ENCODE measurements at places on chromosomes 16 and 17.

- no peak for DNase-seq
These were observed 10.6 kb upstream of the AATK start for GRCh38 chr17:81176666-81177065.

GRCh38 chr16:21101631-21102420 lies 48.8 kb downstream of the DNAH3 start:
- no peak for DNase-seq

- DNase-seq = no peak
These were observed 10.2 kb downstream of the MFSD6L start for GRCh38 chr17:8788998-8789397.

DNA sequence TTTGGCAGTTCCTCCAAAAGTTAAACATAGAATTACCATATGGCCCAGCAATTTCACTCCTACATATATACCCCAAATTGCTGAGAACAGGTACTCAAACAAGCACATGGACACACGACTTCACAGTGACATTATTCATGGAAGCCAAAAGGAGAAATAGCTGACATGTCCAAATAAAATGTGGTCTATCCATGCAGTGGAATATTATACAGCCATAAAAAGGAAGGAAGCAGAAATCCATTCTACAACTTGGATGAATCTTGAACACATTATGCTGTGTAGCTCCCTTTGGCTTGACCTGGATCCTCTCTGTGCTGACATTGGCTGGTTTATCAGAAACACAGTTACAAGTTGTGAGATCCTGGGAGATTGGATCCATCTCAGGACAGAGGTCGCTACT lies 370.9 kb upstream of the EEF2KMT start:
- DNase-seq = no peak

GRCh38 chr17:48834973-48835372 lies 4.1 kb downstream of the CALCOCO2 start:
- no peak for DNase-seq

DNA sequence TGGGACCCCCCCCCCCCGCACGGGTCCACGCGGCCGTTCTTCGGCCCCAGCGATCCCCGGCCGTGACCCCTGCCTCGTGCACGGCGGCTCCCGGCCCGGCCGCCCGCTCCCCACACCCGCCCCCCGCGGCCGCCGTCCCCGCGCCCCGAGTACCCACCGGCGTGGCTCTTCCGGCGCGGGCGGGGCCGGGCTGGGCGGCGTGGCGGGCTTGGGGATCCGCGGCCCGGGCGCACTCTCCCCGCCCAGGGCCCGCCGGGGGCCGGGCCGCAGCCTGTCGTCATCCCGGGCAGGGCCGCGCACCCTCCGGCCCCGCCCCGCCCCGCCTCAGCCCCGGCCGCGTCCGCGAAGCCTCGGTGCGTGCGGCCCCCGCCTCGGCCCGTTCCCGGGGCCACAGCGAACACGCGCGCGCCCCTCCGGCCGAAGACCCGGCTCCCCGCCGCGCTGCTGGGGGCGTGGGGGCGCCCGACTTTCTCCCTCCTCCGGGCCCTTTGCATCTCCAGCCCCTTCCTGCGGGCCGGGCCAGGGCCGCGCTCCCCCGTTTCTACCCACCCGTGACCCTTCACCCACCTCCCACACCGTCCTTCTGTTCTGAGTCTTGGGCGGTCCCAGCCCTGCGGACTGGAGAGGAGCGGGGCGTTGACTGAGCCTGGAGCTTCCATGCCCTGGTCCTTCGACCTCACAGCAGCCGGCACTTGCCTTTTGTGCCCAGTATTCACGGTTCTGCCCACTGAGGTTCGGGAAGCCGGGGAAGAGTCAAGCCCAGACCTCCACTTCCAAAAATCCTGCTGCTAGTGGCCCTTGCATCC lies 840 bp downstream of the MYO1C start:
- DNase-seq = peak; percentile 83

DNA sequence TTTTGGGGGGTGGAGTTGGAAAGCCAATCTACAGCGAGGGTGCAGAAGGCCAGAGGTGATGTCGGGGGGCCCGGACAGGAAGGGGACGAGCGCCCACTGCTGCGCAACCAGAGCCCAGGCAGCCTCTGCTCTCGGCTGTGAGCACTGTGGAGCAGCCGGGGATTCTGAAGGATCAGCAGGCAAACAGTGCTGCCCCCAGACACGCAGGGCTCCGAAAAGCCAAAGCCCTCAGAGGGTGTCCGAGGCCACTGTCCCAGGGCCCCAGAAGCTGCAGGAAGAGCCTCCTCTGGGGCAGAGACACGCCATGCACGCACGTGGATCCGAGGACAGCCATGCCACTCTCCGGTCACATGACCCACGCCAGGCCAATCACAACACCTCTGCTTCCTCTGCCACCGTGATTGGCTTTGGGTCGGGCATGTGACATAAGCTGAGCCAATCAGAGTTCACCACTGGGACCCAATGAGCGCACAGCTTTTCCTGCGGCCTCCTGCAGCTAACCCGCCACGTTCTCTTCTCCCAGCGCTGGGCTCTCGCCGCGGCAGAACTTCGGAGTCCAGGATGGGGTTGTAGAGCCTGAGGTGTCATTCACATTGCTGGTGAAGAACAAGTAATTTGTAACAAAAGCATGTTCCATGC lies 40.7 kb downstream of the ACTG1 start:
- DNase-seq = no peak

GRCh38 chr17:2061441-2061958 lies 6.6 kb downstream of the HIC1 start:
- DNase-seq = no peak

DNA sequence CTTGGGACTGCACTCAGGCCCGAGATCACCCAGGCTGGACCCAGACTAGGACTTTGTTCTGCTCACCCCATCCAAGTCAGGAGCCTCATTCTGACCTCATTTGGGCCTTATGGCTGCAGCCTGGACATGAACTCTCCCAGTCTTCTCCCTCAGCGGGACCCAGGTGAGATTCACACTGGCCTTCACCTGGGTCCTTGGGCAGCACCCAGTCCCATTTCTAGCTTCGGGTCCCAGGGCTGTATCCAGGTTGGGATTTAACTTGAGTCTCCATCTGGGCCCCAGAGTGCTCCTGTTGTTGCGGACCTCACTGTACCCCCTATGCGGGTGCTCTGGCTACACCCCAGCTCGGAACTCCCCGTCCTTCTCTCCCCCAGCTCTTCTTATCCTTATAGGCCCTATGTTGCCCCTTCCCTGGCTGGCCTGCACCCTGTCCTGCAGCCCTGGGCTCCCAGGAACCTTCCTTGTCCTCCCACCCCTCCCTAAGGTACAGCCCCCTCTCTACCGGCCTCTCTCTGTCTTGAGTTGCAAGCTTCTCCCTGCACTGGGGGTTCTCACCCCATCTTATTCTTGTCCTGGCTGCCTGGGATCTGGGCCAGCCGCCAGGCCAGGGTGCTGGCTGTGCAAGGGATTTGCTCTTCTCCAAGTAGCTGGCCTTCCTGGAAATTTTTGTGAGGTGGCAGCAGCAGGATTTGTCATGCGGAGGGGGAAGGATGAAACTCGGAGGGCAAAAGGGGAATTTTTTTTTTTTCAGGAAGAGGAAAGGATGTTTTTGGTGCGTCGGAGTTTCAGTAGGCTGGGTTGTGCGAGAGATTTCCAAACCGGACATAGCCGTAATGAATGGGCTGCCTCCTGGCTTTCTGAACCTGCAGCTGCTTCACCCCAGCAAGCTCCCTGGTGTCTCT lies 904 bp downstream of the MAP2K3 start:
- DNase-seq = no peak

- DNase-seq = peak; percentile 71
These were observed 42.8 kb upstream of the ZC3H18 start for GRCh38 chr16:88527186-88527936.

- DNase-seq = no peak
These were observed 1.7 kb downstream of the RAD51D start for GRCh38 chr17:35117984-35118383.

DNA sequence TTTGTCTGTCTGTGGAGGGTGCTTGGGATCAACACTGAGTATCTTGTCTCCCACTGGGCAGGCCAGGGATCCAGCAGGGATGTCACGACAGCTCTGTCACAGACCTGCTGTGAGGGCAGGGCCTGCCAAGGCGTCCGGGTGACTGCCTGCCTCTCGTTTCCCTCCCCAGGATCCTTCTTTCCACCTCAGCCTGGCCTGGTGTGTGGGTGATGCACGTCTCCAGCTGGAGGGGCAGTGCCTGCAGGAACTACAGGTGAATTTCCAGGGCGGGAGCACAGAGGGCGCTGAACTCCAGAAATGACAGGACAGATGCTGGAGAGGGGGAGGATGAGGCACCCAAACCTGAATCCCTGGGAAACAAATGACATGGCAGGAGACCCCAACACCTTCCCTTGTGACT lies 6.8 kb upstream of the MMP15 start:
- no peak for DNase-seq

- no peak for DNase-seq
These were observed 648.5 kb upstream of the RBFOX1 start for GRCh38 chr16:6684076-6684673.

DNA sequence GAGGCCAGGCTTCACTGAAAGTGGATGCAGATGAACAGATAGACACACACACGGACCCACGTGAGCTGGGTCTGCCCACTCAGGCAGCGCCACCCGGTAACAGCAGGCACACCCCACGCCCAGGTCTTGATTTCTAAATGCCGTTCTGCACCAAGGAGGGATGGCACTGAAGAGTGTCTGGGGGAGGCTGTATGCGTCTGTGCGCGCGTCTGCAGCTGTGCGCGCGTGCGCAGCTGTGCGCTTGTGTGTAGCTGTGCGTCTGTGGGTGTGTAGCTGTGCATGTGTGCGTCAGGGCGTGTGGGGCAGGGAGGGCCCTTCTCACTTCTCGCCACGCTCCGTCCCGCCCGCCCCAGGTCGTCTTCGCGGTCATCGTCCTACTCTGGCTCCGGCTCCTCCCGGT lies 15.5 kb upstream of the IL17C start:
- no peak for DNase-seq

DNA sequence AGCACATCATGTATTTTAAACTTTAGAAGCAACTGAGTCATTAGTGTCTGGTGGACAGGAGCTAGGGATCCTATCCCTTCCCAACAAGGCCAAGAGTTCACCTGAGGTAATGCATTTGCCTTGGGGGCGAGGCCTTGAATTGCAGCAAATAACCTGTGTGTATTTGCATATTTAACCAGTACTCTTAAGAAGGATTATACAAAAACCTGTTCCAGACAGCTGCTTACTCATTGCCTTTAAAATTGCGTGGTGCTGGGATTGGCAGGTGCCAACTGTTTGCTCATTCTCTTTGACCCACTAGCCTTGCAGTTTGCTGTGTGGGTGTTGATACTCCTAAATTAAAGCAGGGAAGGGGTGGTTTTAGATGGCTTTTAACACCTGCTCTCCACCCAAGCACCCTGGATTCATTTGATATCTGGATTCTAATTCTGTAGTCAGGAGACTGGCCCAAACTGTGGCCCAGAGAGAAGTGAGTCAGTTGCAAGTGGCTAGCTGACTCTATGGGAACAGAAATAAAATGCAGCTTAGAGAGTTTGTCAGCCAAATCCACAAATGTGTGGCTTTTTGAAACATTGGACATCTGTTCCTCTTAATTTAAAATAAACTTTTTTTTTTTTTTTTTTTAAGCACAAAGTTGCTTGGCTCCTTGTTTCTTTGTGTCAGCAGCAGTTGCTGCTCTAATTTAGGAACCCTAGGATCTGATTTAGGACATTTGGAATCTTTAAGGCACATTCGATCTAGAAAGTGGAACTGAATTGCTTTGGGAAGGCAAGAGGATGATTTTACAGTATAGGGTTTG lies 46.9 kb downstream of the TUBD1 start:
- DNase-seq = peak; percentile 54

- no peak for DNase-seq
These were observed 51.8 kb upstream of the IL34 start for GRCh38 chr16:70594569-70594968.

DNA sequence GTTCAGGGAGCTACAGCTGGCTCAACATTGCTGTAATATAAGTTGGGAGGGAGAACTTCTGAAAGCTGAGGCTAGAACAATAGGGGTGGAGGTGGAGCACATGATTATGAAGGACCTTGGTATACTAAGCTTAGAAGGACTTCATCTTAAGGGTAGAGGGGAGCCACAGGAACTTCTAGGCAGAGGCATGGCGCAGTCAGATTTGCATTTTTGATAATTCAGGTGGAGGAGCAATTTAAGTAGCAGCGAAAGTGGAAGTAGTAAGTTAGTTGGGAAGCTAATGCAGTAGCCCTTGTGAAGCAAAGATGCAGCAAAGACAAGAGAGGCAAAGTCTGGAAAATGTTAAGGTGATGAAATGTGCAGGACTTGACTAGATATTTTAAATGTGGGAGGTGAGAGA lies 144.1 kb downstream of the SPECC1 start:
- peak; percentile 39 for DNase-seq

DNA sequence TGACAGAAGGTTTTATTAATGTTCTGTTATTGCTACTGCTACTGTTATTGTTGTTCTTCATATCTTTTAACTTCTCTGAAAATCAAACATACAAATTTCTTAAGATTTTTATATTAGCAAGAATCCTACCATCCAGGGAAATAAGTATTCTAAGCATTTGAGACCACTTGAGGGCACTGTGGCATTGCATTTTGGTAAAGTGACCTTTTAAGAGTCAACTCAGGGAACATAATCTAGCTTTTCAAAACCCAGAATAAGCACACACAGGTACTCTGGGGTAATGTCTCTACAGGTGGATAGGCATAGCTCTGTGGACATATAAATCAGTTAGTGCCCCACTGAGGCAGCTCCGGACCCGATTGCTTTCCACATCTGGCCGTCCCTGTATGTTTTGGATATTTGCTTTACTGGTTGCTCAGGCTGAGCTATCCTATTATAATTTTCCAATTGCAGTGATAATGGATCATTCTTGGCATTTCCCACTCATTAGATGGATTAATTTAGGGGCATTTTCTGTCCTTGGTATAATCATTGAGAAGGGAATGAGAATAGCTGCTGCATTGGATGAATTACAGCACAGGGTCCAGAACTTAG lies 1425.1 kb upstream of the CDH8 start:
- DNase-seq = no peak

DNA sequence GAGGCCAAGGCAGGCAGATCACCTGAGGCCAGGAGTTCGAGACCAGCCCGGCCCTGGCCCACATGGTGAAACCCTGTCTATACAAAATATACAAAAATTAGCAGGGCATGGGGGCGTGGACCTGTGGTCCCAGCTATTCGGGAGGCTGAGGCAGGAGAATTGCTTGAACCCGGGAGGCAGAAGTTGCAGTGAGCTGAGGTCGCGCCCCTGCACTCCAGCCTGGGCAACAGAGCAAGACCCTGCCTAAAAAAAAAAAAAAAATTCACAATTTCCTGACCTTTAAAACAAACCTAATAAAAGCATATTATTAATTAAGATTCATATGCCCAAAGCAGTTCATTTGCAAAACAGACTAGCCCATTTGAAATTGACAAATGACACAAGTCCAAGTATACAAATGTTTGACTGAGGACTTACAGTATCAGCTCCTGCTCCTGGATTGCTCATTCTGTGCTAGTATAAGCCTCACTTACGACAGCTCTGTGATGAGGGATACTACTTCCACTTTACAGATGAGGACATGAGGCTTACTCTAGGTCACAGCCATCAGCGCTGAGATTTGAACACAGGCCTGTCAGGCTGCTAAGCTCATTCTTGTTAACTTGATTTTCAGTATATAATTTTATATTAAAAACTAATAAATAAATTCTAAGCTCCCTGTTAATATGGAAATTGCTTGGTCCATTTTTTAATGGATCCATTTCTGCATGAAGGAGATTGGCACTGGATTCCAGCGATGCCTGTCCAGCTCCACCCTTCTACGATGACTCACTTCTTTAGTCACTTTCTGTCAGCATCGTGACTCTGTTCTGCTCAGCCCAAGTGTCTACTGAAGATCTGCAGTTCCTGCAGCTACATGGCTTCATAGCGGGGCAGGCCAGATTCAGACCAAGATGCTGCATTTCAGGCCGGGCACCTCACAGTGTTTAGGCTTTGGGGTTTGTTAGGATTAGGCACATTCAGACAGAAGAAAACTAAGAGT lies 88.2 kb downstream of the WDR59 start:
- DNase-seq = no peak

- no peak for DNase-seq
These were observed 10.7 kb upstream of the EPOP start for GRCh38 chr17:38685491-38685890.
